Stimulated activated CD8-positive, alpha-beta memory T cell treated with anti-CD3 and anti-CD28 coated beads, Interleukin-15, amount 100 ng/mL, for 48 hours (primary cell): ENCODE measurements at places on chromosomes 16 and 17.
A peak's percentile ranks its signal among the peaks of the same experiment; 100 is the strongest.

GRCh38 chr16:85696781-85697180 lies 8.0 kb upstream of the GINS2 start:
- no peak for DNase-seq

DNA sequence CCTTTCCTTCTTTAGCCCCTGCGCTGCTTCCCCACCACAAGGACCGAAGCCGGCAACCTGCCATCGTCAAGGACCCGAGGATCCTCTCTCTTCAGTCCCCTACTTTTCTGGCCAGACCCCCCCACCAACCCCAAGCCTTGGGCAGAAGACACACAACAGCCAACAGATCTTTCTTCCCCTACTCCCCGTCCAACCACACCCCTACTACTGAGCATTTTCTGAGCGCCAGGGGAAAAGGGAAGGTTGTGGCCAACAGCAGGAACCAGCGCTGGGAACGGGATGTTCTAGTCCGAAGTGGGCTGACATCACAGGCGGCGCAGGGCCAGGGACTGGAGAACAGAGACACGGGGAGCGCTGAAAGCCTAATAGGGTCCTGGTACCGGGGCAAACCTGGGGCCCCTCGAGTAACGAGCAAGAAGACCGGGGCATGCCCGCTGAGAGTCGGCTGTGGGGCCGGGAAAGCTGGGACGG lies 528 bp downstream of the PER1 start:
- DNase-seq = no peak

- no peak for DNase-seq
These were observed 19.4 kb upstream of the SDK2 start for GRCh38 chr17:73663614-73664013.

DNA sequence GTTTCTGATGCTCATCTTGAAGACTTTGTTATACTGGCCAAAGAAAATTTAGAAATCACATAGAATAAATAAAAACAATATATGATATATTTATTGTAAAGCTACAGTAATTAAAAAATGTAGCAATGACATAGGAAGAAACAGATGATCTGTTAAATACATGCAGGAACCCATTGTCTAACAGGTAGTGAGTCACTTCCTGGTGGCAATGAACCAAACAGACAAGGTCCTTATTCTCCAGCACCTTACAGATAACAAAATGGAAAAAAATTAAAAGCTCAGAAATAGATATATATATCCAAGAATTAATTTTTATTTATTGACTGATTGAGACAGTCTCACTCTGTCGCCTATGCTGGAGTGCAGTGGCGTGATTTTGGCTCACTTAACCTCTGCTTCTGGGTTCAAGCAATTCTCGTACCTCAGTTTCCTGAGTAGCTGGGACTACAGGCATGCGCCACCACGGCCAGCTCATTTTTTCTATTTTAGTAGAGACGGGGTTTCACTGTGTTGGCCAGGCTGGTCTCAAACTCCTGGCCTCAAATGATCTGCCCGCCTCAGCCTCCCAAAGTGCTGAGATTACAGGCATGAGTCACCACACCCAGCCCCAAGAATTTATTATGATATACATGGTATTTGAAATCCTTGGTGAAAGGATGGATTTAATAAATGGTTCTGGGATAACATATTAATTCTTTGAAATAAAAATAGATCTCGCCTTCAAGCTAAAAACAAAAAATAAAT lies 7.5 kb downstream of the NETO2 start:
- no peak for DNase-seq

- DNase-seq = no peak
These were observed 2.8 kb upstream of the SHISA9 start for GRCh38 chr16:12898551-12898950.

DNA sequence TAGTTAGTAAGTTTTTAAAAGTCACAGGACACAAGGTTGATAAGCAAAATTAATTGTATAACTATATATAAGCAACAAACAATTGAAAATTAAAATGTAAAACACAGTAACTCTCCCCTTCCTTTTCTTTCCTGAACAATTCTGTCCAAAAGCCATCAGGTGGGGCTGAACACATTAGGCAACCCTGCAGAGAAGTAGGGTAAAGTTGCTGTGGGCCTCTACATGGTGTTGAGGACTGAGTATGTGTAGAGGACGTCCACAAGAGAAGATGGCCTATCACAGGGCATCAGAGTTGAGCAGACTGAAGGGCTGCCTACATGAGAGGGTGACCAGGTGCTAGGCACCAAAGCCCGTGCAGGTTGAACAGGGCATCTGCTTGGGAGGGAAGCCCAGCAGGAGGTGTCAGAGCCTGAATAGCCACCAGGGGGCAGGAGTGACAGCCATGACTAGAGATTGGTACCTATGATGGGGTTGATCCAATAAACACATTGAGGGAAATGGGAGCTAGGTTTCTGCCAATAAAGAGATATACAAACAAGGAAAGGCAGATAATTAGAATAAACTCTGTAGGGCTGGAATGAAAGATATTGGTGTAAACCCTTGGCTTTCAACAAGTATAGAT lies 415.1 kb downstream of the NPIPA8 start:
- peak; percentile 18 for DNase-seq

DNA sequence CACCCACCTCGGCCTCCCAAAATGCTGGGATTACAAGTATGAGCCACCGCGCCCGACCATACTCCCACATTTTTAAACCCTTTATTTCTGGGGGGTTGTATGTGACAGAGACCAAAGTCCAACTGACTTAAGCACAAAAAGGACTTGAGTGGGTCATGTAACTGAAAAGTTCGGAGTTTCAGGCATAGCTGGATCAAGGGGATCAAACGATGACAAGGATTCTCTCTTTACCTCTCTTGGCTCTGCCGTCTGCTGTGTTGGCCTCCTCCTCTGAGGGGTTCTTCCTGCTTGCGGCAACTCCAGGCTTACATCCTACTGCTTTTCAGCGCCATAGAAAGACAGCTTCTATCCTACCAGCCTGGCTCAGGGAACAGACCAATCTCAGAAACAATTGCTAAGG lies 9.2 kb upstream of the SBK1 start:
- DNase-seq = no peak

DNA sequence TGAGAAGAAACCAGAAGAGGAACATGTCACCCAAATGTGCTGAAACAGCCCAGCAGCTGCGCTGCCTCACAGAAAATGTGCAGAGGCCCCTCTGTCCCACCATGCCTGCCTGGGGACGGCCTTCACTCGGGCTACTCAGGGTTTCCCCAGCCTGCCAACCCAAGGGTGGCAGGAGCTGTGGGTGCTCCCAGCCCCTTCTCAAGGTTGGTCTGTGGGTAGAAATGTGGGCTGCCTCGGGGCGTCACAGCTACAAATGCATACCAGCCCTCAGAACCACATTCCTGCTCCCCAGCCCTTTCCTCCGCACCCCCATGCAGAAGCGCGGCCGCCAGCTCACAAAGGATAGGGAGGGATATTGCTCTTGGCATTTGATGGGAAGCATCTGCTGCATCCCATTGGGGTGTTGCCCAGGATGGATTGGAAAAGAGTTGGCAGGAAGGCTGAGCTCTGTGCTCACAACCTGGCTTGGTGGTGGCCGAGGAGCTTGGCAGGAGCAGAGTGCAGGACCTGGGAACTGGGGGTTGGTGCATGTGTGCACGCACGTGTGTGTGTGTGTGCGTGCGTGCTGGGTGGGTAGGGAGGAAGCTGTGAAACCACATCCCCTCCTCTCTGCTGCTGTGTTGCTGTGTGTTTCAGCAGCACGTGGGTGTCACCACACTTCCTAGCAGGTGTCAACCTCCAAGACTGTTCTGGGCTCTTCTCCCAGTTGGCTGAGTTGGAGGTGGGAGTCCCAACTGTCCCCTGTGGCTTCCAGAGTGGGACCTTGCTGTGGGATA lies 304.4 kb downstream of the SEC14L1 start:
- peak; percentile 75 for DNase-seq

DNA sequence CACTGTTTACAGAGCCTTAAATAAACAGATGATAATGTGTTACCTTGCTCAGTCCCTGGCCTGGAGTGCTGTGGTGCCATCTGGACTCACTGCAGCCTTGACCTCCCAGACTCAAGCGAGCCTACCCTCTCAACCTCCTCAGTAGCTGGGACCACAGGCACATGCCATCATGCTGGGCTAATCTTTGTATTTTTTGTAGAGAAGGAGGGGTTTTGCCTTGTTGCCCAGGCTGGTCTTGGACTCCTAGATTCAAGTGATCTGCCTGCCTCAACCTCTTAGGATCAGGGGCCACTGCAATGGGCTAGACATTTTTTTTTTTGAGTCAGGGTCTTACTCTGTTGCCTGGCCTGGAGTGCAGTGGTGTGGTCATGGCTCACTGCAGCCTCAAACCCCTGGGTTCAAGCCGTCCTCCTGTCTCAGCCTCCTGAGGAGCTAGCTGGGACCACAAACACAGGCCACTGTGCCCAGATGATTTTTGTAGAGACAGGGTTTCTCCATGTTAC lies 5.0 kb upstream of the NAGLU start:
- no peak for DNase-seq

DNA sequence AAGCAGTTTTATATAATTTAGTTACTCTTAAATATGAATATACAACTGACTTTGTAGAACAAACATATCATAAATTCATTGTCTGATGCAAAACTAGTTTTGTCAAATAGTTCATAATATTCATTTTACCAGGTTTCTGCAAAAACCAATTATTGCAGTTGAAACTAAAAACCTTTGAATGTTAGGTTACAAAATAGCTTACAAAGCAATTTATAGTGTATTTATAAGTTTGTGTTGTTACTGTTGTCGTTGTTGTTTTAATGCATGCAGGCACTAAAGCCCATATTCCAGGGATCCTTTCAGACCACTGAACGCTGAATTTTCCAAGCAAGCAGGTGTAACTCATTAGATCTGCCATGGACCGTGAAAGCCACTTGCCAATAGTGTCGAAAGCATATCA lies 427.6 kb downstream of the ZFHX3 start:
- no peak for DNase-seq

- DNase-seq = no peak
These were observed 140.0 kb upstream of the RPL38 start for GRCh38 chr17:74063439-74063838.

GRCh38 chr17:21072745-21073197 lies 30.0 kb upstream of the USP22 start:
- no peak for DNase-seq

- peak; percentile 19 for DNase-seq
These were observed 21.2 kb downstream of the PDILT start for GRCh38 chr16:20383106-20384029.

DNA sequence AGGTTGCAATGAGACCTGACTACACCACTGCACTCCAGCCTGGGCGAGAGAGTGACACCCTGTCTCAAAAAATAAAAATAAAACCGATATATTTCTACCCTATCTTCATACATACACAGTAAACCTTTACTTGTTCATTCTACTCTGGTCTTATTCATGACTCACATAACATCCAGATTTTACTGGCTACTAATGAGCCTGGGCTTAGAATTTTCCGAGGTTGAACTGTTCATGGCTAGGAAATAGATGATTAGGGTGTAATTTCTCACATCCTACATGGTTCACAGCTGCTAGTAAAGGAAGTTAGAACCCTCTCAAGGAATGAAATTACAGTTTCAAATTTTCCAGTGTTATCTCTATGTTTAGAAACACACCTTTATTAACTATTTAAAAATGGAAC lies 14.7 kb downstream of the GSPT1 start:
- no peak for DNase-seq

DNA sequence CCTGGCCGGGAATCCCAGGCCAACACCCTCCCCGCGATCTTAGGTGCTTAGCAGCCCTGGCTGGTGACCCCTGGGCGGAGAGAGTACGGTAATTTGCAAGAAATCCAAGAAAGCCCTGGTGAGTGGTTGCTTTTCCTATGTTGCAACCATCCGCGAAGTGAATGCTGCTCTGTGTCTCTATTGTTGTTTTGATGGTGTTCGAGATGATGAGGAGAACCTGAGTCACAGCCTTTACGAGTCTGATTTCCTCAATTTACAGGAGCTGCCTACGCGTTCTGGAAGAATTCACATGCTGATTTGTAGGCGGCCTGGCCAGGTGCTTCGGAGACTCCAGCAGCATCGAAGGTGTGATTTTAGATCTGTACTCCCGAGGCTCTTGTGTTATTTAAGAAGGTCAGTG lies 63.3 kb downstream of the TMEM235 start:
- DNase-seq = no peak

DNA sequence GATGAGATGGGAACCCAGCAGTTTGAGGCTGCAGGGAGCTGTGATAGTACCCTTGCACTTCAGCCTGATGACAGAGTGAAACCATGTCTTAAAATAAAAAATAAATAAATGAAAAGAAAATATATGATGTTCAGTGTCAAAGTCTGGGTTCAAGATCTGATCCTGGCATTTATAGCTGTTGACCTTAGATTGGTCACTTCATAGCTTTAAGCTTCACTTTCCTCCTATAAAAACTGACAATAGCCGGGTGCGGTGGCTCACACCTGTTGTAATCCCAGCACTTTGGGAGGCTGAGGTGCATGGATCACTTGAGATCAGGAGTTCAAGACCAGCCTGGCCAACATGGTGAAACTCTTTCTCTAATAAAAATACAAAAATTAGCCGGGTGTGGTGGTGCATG lies 5.2 kb upstream of the ZNF821 start:
- DNase-seq = no peak

- DNase-seq = peak; percentile 40
These were observed 20.1 kb downstream of the PLD6 start for GRCh38 chr17:17186051-17186450.

GRCh38 chr17:57601143-57601735 lies 143.9 kb downstream of the CCDC182 start:
- DNase-seq = peak; percentile 28

- DNase-seq = no peak
These were observed 20.2 kb upstream of the GSE1 start for GRCh38 chr16:85592700-85593493.

DNA sequence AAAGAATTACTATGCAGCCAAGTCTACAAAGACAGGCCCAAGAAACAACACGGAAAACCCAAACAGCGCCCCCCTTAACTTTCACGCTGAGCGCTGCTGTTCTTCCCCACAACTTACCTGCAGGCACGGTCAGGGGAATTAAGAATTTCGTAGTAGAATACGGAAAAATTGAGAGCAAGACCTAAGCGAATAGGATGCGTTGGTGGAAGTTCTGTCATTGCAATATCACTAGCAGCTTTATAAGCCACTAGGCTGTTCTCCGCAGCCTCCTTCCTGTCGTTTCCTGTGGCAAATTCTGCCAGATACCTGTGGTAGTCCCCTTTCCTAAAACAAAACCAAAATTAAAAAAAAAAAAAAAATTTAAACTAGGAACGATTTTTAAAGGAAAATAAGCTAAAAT lies 39.0 kb downstream of the YWHAE start:
- no peak for DNase-seq

- DNase-seq = no peak
These were observed 140.6 kb downstream of the CDK5R1 start for GRCh38 chr17:32627239-32627996.

DNA sequence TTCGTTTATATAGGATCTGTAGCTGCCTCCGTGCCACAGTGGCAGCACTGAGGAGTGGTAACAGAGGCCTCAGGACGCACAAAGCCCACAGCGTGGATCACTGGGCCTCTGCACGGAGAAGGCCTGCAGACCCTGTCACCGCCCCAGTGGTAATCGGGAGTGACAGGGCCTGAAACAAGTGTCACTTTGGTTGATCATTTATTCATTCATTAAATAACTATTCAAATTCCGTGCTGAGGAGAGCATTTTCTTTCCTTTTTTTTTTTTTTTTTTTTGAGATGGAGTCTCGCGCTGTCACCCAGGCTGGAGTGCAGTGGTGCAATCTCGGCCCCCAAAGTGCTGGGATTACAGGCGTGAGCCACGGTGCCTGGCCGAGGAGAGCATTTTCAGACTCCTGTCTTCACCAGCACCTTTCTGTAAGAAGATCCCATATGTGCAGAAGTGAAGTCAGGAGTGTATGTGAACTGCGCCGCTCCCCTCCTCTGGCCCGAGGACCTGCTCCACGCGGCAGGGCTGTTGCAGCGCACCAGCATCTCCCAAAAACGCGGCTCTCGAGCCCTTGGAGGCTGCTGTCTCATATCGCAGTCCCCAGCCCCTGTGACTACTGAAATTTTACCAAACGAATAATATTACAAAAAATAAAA lies 44.9 kb upstream of the TRAP1 start:
- DNase-seq = no peak
